RPMI7951 (cell line): ENCODE measurements at places on chromosomes 16 and 17. TPM values are rescaled to one million over a fixed set of nuclear protein-coding genes. Genes with fewer than 3 reads are reported as not detected.
A peak's percentile ranks its signal among the peaks of the same experiment; 100 is the strongest.

NXPH3 gene
- not detected in 2 replicates for total RNA-seq

COPZ2 gene
- total RNA-seq = 40.3 and 41.7 TPM in 2 replicates

CRHR1 gene
- total RNA-seq = not detected in 2 replicates

P2RX1 gene
- total RNA-seq = not detected in 2 replicates

STH gene
- not detected in 2 replicates for total RNA-seq

TMED6 gene
- total RNA-seq = not detected in 2 replicates

ZNF207 gene
- 128 and 151 TPM in 2 replicates for total RNA-seq

DNA sequence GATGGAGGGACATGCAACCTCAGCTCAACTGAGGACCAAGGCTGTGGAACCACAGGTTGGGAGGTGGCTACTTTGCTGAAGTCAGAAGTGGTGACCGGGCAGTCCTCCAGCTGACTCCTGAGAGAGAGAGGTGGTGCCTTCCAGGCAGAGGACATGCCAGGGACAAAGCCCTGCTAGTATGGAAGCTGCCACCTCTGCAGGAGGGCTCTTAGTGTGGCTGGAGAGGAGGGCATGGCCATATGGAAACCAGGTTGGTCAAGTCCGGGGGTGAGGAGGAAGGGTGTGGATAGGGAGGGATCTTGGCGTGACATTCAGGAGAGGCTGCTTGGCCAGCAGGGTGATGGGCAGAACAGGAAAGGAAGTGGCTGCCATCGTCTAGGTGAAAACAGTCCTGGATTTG, 5.7 kb downstream of the C16orf86 start:
- no peak for DNase-seq

GRCh38 chr17:68306819-68307218, 15.5 kb downstream of the ARSG start:
- no peak for DNase-seq

DNA sequence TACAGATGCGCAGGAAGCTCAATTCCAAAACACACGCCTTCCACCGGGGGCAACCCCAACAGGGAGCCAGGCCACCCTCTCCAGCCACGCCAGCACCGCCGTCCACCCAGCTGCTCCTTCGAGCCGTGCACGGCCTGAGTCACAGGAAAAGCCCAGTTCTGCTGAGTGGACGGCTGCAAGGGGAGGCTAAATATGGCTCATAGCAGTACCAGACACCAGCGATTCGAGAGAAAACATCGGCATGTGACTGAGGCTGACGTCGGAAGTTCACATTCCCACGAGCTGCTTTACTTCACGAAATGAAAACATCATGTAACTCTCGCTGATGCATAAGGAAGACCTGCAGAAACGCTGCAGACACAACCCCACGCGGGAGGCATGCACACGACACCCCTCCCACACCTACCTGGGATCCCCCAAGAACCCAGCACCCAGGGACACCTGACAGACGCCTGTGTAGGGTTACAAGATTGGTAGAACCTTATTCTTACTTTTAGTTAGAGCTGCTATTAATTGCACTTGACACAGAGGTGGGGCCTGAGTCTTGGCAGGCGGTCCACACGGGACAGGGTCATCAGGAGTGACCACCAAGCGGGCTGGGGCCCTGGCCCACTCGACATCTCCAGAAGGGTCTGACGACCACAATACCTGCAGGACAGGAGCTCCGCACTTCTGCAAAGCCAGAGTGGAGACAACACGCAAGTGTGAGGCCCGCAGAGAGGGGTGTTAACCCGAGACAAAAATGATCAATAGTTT, 116.8 kb downstream of the ANKRD11 start:
- DNase-seq = peak; percentile 89

DNA sequence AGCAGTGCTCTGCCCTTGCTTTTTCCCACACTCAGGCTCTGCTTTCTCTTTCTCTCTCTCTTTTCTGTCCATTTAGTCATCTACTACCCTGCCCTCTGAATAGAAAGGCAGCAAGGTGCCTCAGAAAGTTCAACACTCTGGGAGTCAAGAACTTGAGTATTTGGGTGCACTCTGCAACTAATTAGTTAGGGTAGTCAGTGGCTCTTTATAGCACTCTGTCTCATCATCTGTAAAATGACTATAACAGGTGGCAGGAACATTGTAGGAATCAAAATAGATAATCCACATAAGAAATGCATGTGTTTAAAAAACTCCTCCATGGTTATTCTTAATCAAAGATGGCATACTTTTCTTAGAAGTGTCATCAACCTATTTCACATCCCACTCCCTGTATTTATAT, 7.2 kb downstream of the OR2C1 start:
- DNase-seq = no peak

- DNase-seq = peak; percentile 65
These were observed 11.5 kb upstream of the PITPNA start for GRCh38 chr17:1573932-1574696.

DNA sequence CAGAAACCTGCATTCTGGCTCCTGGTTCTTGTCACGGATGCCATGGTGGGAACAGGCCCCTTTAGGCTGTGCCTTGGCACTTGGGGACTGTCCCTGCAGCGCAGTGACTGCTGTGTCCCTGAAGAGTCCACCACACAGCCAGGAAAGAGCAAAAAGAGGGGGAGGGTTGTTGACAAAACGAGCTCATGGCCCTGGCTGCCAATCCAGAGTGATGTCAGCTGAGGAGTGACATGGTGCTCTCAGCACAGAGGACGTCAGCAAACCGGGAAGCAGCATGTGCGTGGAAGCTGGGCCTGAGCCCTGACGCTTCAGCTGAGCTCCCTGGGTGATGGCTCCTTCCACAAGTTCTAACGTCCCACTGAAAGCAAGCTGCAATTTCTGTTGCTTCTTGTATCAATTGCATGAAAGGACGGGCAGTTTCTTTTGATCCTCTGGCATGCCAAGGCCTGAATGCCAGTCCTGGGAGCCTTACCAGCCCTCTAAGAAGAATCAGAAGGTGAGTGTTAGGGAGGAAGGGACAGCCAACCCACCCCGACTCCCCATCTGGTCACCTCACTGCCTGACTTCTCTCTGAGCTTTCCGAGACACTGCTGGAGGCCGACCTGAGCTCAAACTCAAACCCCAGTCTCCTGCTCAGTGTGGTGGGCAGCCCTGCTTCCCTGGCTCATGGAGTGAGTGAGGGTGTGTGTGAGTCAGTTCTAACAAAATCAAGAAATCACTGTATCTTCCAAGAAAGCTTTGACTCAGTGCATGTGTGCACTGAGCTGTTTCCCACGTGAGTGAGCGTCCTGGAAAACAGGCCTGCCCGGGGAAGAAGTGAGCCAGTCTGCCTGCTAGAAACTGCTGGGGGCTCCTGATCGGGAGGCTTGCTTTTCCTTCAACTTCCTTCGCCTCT, 14.7 kb upstream of the WNT3 start:
- DNase-seq = peak; percentile 24

GRCh38 chr16:65807858-65808257, 558.6 kb upstream of the CDH5 start:
- DNase-seq = no peak

GRCh38 chr17:74282587-74283370, 8.7 kb downstream of the DNAI2 start:
- peak; percentile 32 for DNase-seq

GRCh38 chr17:79400989-79401703, 209.7 kb downstream of the RBFOX3 start:
- DNase-seq = peak; percentile 50

GRCh38 chr17:930258-930657, 49.3 kb downstream of the NXN start:
- DNase-seq = no peak

GRCh38 chr17:68378268-68379176, 78.8 kb downstream of the WIPI1 start:
- DNase-seq = peak; percentile 96

DNA sequence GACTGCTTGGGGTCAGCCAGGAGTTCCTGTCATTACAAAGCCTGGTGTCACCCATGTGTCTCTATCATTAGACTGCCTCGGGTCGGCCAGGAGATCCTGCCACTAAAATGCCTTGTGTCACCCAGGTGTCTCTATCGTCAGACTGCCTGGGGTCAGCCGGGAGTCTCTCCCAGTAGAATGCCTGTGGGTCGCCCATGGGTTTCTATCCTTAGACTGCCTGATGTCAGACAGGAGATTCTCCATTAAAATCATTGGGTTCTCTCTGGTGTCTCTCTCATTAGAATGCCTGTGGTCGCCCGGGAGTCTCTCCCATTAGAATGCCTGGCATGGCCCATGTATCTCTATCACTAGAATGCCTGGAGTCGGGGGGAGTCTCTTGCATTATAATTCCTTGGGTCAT, 2231.0 kb downstream of the TP53TG3F start:
- DNase-seq = no peak

DNA sequence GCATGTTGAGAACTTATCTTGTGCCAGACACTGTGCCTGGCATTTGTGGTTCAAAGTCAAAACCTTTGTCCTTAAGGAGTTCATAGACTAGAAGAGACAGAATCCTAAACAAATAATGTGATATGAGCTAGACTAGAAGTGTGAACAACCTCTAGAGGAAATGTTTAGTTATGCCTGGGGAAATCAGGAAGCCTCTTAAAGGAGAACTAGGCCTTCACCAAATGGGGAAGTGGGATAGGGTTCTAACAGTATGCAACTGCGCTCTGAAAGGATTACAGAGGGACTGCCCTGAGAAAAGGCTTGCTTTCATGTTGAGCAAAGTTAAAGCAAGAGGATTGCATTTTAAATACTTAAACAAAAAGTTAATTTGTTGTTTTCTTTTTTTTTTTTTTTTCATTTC, 4.9 kb downstream of the RUNDC1 start:
- no peak for DNase-seq

DNA sequence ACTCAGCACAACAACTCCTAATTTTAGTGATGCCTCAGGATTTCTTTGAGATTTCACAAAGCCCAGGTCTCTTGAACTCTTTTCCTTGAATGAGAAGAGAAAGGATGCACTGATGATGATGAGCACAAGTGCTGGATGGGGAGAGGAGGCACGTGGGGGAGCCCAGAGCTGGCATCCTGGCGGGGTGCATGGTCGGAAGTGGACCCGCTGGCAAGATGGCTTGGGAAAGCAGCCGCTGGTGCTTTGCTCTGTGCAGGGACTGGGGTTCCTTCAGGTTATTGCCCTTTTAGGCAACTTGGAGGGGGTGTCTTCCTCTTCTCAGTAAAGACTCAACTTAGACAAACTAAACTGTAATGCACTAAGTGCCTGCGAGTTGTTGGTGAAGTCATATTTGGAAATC, 22.3 kb downstream of the CALB2 start:
- no peak for DNase-seq

- no peak for DNase-seq
These were observed 17.1 kb downstream of the C16orf82 start for GRCh38 chr16:27083861-27084261.

- peak; percentile 54 for DNase-seq
These were observed 1.4 kb downstream of the COTL1 start for GRCh38 chr16:84616515-84616914.

GRCh38 chr17:7593296-7593695, 3.4 kb upstream of the SOX15 start:
- DNase-seq = no peak

DNA sequence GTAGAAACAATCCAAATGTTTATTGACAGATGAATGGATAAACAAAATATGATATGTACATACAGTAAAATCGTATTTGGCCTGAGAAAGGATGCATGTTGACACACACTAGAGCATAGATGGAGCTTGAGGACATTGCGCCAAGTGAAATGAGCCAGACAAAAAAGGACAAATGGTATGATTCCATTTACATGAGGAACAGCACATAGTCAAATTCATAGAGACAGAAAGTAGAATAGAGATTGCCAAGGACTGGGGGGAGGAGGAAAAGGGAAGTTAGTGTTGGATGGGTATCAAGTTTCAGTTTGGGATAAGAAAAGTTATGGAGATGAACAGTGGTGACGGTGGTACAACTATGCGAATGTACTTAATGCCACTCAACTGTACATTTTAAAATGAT, 47.9 kb downstream of the COPRS start:
- DNase-seq = peak; percentile 54
